ENCODE measurements at places on chromosomes 11 and 22.
A peak's percentile ranks its signal among the peaks of the same experiment; 100 is the strongest.

DNA sequence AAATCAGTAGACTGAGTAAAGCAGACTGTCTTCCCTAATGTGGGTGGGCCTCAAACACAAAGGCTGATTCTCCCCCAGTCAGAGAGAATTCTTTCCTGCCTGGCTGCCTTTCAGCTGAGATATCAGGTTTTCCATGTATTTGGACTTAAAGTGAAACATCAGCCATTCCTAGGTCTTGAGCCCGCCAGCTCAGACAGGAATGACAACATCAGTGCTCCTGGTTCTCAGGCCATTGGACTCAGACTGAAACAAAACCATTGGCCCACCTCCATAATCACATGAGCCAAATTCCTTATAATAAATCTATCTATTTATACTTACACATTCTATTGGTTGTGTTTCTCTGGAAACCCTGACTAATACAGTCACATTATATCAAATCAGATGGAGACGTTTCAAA lies 56.7 kb upstream of the CLPB start:
- DNase-seq, result no peak

DNA sequence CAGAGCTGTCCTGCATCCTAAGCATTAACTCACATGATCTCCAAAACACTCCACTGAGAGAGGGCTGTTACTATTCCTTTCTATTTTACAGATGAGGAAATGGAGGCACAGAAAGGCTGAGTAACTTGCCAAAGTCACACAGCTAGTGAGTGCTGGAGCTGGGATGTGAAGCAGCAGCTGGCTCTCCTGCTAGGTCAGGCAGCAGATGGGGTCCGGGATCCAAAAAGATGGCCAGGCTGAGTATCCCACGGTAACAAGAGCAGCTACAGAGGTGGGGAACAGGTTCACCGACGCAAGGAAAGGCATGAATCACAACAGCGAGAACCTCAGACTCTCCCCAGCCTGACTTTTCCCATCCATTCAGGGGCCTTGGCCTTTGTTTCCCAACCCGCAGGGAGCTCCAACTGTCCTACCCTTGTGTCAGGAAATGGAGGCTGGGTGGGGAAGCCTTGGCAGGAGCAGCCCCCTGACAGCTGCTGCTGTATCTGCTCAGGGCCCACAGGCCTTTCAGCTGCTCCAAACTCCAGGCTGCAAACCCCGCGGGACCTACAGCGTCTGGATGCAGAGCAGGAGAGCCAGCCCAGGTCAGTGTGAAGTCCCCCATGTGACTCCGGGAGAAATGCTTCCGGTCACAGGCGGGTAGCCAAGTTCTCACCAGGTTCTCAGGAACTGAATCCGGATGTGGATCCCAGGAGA lies 29.5 kb downstream of the DKK3 start:
- DNase-seq, result peak; percentile 57

- DNase-seq, result no peak
Observed at GRCh38 chr11:128813729-128814128, 53.4 kb downstream of the KCNJ1 start.

DNA sequence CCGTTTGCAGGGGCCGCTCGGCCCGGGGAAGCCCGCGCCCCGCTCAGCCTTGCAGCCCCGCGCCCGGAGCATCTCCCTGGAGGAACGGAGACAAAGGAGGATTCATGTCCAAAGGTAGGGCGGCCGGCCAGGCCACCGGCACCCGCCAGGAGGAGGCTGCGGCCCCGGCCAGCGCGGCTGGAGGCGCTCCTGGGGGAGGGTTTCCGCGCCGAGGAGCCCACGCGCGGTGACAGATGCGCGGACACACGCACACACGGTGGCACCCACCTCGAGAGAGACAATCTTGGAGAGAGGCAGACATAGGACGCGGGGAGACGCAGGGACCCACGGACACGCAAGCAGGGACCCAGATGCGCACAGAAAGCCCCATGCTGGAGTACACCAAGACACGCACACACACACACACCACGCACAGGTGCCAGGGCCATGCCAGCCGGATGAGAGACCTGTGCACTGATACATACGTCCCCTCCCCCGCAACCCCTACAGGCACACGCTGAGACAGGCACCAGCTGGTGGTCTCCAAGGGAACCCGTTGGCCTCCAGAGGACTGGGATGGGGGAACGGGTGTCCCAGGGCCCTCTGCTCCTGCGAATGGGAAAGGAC lies 7.8 kb downstream of the SEPTIN3 start:
- DNase-seq, result peak; percentile 75

- peak; percentile 88 for DNase-seq
Observed at GRCh38 chr11:114243461-114244372, 52.5 kb upstream of the NNMT start.

- DNase-seq, result peak; percentile 2
Observed at GRCh38 chr22:39013942-39014722, at the start of gene APOBEC3C. TSS of gene APOBEC3C (plus strand) at chr22:39014257. CDS start at chr22:39014363, 106 bp downstream.

GRCh38 chr11:58958500-58958899 lies 19.2 kb downstream of the GLYATL1 start:
- DNase-seq, result no peak

DNA sequence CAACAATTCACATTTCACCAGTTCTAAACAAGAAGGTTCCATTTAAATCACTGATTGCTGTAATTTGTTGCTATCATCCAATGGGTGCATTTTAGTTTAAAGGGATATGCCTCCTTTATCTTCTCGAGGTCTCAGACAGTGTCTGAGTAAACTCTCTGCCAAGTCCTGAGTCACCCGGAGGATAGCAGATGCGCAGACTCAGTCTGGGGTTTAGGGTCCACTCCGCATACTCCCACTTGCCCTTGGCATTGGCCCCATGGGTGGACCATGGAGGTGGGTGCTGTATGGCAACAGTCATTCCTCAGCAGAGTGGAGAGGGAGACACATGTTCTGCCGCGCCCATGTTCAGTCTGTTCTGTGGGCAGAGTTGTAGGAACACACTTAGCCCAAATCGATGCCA lies 65.4 kb upstream of the CRTAM start:
- DNase-seq, result no peak

DNA sequence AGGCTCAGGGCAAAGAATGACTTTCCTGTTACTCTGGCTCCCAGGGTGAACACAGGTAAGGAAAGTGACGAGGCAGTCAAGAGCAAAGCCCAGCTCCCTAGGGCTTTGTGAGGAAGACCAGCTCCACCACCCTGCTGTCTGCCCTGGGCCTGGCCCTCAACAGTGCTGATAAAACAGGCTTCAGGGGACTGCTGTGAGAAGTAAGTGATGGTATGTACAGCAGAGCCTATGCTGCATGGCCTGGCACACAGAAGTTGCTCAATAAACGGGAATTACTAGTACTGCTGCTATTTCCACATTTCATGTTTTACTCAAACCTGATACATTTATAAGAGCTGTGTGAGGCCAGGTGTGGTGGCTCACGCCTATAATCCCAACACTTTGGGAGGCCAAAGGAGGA lies 50.3 kb downstream of the MICAL3 start:
- no peak for DNase-seq

DNA sequence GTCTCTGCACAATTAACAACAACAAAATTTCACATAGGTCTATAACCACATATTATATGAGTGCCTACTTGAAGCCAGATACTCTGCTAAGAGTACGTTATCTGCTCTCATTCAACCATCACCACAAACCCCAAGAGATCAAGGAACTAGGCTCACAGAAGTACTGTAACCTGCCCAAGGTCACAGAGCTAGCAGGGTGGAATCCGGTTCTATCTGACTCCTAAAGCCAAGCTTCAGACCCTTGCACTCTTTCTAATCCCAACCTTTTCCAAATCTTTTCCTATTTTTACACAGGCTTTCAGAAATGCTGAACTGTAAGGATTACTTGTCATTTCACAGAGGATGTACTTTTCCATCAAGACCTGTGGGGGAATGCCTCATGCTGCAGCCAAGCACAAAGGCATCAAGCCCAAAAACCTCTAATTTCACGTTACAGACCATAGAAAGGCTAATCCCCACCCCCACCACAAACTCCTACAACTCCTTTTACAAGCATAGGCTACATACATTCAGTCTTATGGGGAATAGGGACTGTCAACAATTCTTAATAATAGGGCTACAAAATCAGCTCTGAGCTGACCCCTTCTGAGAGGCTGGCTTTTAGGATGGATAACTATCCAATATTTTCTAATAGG lies 927 bp downstream of the PRCP start:
- peak; percentile 26 for DNase-seq

DNA sequence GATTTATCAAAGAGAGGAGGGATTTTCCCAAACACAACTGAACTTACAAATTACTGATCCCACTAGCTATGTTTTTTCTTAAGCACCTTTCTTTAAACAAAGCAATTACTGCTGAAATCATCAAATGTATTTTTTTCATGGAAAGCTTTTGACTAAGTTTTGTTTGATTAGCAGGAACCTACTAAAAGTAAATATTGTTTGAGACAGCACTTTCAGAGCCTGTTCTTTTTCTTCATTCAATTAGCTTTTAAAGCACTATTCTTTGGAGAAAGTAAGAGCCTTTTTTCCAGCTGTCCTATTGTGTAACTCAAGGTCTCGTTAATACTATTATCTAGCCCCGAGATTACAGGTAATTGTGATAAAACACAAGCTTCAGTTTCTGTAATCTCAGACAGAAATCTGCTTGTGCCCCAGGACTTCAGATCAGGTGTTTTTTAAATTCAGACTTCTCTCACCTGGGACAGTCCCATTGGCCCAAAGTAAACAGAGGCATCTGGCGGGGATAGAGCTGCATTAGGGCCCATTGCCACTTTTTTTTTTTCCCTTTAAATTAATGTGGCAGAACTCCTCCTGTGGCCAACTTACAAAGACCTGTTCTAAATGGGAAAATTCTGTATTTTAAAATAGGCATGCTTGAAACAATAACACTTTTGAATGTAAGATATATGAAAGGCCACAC lies 11.0 kb downstream of the CSTPP1 start:
- DNase-seq, result peak; percentile 2

DNA sequence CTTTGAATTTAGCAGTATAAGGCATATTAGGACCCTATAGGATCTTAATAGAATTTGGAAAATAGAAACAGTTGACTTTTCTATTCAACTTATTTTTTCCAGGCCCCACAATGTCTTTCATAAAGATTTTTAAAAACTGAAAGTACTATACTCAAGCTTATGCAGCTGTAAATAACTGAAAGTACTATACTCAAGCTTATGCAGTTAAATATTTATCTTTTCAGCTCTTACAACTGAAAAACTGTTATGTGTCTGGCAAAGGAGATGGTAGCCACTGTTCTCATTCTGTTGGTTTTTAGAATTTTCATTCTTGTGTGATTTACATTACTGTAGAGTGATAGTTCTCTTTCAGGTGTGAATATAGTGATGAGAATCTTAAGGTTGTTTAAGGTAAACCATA lies 16.5 kb downstream of the HIPK3 start:
- no peak for DNase-seq

DNA sequence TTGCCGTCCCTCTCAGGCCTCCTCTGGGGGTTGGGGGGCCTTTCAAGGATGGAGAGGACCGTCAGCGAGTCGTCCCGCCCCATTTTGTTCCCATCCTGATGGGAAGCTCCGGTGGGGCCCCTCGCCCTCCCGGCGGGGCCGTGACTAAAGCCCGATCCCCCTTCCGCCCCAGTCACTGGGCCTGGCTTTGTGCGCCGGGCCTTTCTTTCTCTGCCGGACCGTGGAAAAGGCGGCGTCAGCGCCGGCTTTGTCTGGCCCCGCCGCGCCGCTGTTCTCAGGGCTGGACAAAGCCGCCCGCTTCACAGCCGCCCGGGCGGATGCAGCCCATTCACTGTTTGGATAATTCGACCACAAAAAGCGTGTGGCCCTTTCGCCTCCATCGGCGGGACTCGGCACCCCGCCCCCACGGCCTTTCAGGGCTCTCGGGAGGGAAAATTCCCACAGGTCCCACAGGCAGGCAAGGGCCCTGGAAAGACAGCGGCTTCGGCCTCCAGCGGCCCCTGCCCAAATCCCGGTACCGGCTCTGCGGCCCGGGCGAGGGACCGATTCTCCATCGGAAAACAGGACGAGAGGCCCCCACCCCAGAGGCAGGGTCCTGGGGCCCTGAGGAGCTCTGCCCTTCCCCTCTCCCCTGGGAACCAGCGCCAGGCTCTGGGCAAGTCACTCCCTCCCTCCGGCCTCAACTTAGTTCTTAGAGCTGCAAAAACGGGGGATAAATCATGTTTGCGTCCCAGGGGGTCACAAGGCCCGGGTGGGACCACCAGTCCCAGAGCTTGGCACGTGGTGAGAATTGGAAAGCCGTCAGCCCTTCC lies 87.2 kb downstream of the WNT7B start:
- peak; percentile 84 for DNase-seq

DNA sequence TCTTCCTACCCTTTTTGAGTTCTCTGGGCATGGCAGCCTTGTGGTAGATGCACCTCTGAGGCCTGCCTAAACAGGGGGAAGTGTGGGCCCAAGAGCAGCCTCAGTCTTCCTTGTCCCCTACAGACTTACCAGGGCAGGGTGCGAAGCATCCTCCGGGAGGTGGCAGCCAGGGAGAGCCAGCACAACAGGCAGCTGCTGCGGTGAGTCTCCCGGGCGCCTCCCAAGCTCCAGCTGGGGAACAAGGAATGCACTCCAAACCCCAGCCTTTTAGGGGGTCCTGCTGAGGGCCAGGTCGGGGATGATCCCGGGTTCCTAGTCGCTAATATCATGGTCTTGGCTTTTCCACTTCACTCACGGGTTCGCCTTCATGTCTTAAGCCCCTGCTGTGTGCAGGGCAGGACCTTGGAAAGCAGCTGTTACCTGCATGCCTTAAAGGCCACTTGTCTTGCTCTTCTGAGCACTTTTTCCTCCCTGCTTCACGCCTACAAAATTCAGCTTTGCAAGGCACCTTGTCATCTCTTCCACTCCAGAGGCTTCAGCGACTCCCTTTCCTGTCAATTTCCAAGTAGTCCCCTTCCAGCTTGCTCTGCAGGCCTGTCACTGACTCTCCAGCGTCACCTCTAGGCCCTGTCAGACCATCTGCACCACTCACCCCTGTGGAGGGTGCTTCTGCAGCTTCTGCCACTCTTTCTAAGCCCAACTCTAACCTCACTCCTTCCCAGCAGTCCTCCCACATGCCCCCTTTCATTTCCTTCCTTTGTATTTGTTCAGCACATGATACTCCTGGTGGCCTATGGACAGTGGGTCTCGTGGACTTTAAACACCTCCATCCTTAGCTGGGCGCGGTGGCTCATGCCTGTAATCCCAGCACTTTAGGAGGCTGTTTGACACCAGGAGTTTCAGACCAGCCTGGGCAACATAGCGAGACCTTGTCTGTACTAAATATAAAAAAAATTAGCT lies 57.0 kb downstream of the PISD start:
- DNase-seq, result no peak

DNA sequence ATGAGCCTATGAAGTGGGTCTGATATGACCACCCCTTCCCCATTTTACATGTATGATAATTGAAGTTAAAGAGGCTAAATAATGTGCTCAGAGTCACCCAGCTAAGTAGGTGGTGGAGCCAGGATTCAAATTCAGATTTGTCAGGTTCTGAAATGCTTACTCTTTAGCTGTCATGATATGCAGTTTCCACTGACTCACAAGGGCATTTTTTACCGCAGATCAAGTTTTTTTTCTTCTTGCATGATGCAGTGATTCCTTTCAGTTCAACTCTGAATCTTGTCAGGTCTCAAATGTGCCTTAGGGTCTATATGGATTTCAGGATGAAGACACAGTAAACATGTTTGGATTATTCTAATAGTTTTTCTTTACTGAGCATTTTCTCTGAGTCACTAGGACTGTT lies 12.6 kb upstream of the TRIM44 start:
- DNase-seq, result no peak

- DNase-seq, result no peak
Observed at GRCh38 chr11:124041254-124041653, at the start of gene OR10G7. TSS of gene OR10G7 (minus strand) at chr11:124041325. CDS start at chr11:124039001, 2,324 bp downstream.

GRCh38 chr11:104771763-104772162 lies 126.5 kb downstream of the CASP12 start:
- no peak for DNase-seq
